Activated T-helper 17 cell treated with anti-CD3 and anti-CD28 coated beads, Interleukin-2, amount 50 U/mL, for 72 hours (primary cell): ENCODE measurements at places on chromosomes 6 and 20. TPM values are rescaled to one million over a fixed set of nuclear protein-coding genes. Genes with fewer than 3 reads are reported as not detected.

Gene MEP1A
- not detected for total RNA-seq

DNA sequence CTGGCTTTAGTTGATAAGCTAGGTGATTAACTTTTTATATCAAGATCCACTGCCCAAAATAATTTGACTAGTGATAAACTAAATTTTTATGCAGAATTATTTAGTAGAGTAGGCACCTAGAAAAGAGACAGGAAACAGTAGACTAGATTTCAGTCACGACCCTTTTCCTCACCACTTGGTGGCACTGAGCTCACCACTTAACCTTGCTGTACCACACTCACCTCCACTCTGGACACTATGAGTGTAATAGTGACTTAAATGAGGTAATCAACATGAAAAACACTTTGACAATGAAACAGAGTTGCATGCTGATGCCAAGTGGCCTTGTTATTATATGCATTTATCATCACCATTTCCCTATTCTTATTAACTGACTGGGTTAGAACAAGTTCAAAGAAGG lies 730.4 kb downstream of the KIF16B start:
- ATAC-seq = no peak

DNA sequence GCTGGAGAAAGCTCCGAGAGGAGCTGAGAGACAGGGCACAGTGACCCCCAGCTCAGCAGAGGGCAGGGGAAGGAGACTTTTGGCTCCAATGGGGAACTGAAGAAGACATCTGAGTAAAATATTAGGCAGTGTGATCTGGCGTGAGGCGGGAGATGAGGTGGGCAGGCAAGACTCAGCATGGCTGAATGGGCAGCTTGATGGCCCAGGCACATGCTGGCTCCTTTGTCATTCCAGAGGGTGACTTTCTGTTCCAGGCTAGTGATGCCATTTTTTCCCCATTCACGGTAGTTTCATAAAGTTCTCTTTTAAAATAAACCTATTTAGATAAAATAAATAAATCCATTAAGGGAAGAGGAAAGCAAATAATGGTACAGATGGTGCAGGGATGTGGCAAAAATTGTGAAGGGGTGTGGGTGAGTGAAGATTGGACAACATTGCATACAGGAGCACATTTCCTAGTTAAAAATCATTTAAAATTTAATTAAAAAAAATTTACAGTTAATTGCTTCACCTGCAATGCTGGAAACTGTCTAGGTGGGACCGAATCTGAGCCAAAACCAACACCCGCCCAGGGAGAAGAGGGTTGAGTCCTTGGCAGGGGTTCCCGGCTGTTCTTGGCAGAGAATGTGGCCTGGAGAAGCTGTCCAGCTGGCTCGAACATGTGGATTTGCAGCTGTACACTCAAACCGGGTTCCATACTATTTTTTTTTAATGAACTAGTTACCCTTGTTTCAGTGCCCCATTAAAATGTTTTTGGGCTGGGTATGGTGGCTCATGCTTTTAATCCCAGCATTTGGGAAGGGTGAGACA lies 41.7 kb upstream of the PRELID3B start:
- ATAC-seq = no peak

Gene MLIP
- not detected for total RNA-seq

DNA sequence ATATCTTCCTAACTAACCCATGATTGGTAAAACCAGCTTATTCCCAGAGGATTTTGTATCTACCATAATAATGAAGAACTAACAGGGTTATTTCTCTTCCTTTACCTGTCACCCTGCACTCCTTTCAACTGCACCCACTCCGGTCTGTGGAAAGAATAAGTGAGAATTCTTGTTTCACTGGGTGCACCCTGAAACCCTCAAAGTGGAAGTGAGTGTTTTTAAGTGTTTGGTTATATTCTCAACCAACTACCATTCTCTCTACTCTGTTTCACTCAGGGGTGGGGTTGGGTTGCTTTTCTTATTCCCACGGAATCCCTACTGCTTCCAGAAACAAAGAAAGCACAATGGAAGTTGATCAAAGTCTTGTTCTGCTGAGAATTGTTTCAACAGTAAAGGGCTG lies 42.6 kb upstream of the KHDRBS2 start:
- no peak for ATAC-seq

Gene UBE3D
- total RNA-seq = 6.2 TPM
